ENCODE measurements at places on chromosomes 2 and 18.

GRCh38 chr2:136645236-136645828 lies 120.0 kb upstream of the THSD7B start:
- DNase-seq = no peak

- no peak for DNase-seq
These were observed 97.9 kb upstream of the SERTAD2 start for GRCh38 chr2:64751286-64752260.

- DNase-seq = no peak
These were observed 570.0 kb upstream of the GCFC2 start for GRCh38 chr2:76280686-76281085.

DNA sequence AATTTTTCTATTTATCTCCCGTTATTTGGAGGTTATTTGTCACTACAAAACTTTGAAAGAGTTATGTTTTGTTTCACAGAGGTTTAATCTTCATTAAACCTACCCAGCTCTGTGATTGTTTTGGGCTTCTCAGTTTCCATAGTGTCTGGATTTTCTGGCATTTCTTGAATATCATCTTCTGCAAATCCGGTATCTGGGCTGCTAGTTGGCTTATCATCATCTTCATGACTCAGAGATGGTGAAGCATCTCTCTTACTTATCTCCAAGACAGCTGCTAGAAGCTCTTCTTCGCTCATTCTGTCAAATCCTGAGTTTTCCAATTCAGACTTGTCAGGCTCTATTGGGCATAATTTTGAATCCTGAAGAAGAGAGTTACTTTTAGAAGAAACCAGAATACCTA lies 55.6 kb downstream of the VIL1 start:
- no peak for DNase-seq

- DNase-seq = no peak
These were observed 18.7 kb downstream of the SMIM21 start for GRCh38 chr18:75408554-75409506.

GRCh38 chr2:234355021-234355720 lies 141.7 kb downstream of the ARL4C start:
- DNase-seq = no peak

DNA sequence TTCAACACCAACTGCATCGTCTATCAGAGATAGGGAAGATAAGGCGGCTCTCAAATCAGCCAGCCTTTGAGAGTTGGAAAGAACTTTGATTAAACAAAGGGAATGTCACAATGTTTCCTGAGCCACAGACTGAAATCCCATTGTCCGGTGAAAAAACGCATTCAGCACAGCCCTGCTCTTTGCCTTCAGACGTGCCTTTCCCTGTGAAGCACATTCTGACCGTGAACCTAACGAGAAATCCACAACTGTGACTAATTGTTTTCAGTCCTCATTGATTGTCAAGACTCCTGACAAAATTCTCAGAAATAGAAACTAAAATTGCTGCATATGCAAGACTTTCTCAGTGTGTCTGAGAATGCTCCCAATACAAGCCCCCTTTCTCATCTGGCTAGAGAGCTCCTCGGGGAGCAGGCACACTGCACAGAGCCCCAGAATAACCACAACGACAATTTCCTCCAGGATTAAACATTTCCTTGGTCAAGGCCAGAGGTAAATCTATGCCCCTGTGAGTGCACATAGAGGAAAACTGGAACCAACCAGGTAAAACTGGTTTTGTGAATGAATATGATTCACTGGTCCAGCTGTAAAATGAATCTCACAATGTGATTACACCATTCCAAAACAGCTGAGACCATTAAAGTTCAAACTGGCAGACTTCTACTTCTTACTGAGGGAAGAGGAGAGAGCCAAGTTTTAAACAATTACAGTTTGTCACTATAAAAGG lies 561.9 kb upstream of the ID2 start:
- no peak for DNase-seq

DNA sequence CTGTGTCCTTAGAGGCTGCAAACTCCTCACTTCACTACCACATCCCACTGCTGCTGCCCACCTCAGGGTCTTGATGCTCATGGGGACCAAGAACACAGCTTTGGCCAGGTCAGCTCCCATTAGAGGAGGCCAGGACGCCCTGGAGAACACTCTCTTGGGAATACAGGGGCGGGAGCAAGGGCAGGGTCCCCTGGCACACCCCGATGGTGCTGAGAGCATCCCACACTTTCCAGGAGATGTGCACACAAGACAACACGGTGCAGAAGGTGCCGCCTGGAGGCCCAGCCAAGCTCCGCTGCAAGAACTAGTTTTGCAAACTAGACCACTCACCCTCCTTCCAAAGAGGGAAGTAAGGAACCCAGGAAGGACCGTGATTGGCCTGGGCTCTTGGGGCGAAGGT lies 304.4 kb upstream of the SALL3 start:
- no peak for DNase-seq

DNA sequence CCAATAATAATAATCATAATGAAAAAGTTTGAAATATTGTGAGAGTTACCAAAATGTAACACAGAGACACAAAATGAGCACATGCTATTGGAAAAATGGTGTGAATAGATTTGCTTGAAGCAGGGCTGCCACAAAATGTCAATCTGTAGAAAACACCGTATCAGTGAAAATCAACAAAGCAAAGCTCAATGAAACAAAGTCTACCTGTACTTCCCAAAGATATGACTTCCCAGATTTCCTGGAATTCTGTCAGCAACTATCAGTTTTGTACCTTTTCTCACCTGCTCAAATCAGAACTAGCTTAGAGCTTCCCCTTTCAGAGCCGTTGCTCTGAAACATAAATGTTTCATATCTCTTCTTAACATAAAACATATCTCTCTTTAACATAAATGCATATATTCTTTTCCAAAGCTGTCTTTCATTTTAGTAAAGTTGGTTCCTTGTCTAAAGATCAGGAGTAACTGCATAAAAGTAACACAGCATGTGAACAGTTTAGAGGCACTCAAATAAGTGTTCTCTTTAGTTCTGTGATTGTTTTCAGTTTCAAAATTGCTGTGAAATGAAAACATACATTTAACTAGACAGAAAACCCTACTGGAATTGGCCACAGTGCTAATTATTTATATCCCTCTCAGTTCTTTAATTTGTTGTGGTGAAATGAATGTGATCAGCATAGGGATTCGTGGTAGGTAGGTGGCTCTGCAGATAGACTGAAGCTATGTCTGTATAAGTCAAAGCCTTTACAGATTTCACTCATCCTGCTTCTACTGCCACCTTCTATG lies 262.5 kb downstream of the KCNJ3 start:
- DNase-seq = no peak

GRCh38 chr2:135409436-135409835 lies 121.6 kb downstream of the ZRANB3 start:
- no peak for DNase-seq

DNA sequence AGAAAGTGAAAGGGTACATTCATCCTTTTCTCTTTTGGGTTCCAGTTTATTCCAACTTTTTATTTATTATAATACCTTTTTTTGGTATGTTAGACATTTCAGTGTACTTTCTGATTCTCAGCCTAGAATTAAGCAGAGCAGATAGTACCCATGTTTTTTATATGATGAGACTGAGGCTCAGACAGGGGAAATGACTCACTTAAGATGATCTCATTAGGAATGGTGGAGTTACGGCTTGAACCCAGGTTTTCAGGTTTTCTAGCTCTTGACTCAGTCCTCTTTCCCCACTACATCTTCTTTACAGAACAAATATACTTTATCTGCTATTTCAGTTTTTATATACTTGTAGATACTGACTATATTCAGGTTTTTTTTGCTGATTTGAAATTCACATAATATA lies 51.7 kb upstream of the OTX1 start:
- no peak for DNase-seq

DNA sequence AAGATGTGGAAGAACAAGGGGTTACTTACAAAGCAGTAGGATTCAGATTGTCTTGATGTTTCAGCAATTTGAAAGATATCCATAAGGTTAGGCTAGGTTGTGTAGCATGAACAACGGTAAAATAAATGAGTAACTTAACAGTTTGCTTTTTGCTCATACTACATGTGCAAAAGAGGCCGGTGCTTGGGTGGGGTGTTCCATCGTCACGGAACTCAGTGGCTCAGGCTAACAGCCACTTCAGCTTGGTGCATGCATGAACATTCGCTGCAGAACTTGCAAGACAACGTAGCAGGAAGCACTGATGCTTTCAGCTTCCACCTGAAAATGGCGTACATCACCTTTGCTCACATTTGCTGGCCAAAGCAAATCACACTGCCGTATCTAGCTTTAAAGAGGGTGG lies 407.3 kb upstream of the CDH20 start:
- DNase-seq = no peak

- DNase-seq = no peak
These were observed 103.0 kb downstream of the HNRNPLL start for GRCh38 chr2:38499548-38500282.

DNA sequence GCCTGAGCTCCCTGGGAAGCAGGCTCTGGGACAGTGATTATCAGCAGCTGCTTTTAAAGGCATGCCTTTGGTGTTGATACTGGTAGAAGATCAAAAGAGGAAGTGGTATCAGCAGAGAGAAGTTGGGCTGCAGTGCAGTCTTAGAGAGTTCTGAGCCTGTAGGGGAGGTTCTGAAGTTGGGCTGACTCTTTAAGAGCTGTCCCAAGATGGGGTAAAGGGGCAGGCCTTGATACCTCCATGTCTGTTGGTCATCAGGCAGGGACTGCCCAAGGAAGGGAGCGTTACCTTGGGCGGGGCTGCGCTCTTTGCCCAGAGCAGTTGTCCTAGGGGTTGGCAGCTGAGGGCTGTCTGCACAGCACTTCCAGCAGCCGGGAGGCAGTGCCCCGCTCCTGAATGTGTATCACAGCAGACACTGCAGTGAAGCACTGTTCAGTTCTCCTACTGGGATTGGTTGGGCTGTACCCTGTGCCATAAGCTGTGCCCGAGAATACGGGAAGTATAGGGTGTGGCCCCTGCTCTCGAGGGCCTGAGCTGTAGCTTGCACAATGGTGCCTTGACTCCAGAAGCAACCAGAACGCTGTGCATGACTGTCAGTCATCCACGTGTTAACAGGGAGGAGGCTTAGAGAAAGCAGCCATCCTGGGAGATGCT lies 177.0 kb downstream of the CTIF start:
- DNase-seq = no peak

DNA sequence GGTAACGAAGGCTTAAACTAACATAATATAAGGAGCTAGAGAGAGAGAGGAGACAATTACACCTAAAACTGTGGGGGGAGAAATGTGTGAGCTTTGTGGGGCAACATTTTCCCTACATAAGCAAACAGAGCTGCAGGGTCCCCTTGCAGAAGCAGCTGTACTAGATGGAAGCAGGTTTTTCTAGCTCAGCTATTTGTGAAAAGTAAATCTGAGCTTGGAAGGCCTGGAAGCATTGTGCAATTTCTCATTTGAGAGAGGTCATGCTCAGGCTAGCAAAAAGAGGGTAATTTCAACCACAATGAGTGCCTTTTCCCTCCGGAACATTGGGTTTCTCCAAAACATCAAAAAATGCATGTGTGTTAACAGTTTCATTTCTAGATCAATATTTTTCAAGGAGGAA lies 130.0 kb downstream of the ARL4C start:
- no peak for DNase-seq

GRCh38 chr2:157174321-157174720 lies 83.2 kb upstream of the GALNT5 start:
- DNase-seq = no peak

GRCh38 chr2:195572895-195573683 lies 83.9 kb upstream of the SLC39A10 start:
- DNase-seq = no peak

GRCh38 chr2:154914561-154914960 lies 216.1 kb downstream of the KCNJ3 start:
- no peak for DNase-seq

GRCh38 chr2:60045456-60045855 lies 508.0 kb downstream of the BCL11A start:
- DNase-seq = no peak

All from stimulated activated CD4-positive, alpha-beta T cell treated with anti-CD3 and anti-CD28 coated beads, TNF-alpha, amount 100 ng/mL, for 1 hour (primary cell).